ENCODE measurements at places on chromosomes 13 and 19.

GRCh38 chr19:2249010-2249866, at the start of gene AMH:
TSS of gene AMH (plus strand) at chr19:2249323. CDS start at chr19:2249333, 10 bp downstream.
- DNase-seq = no peak

DNA sequence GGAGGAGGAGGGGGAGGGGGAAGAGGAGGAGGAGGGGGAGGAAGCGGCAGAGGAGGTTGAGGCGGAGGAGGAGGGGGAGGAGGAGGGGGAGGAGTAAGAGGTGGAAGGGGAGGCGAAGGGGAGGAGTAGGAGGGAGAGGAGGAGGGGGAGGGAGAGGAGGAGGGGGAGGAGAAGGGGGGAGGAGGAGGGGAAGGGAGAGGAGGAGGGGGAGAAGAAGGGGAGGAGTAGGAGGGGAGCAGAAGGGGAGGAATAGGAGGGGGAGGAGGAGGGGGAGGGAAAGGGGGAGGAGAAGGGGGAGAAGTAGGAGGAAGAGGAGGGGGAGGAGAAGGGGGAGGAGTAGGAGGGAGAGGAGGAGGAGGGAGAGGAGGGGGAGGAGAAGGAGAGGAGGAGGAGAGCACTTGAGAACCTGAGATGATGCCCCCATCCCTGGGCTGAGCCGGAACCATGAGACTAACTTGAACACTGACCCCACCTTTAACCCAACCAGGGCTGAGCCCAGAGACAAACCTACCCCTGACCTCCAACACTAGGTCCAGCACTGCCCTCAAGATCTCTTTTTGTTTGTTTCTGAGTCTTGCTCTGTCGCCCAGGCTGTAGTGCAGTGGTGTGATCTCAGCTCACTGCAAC, 12.6 kb downstream of the ABCA7 start:
- DNase-seq = no peak

DNA sequence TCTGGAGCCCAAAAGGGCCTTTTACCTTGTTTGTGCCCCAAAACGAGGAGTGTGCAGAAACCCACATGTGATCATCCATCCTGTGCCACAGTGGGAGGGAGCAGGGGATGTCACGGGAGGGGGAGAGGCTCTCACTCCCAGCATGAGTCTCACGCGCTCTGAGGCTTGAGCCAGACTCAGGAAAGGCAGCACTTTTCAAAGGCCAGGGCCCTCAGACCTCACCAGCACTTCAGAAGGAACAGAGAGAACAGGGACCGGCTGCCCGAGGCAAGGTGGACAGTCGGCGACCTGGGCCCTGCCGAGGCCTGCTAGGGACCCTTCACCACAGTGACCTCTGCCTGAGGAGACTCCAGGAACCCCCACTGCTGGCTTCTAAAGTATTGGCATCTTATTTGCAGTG, 71.7 kb upstream of the WASF3 start:
- no peak for DNase-seq

DNA sequence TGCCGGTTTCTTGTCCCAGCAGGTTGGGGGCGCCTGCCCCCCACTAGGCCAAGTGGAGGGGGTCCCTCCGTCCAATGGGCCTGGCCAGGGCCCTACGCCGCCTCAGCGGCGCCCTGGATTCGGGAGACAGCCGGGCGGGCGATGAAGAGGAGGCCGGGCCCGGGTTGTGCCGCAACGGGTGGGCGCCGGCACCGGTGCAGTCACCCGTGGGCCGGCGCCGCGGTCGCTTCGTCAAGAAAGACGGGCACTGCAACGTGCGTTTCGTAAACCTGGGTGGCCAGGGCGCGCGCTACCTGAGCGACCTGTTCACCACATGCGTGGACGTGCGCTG, 6.2 kb downstream of the KCNJ14 start:
- no peak for DNase-seq

- DNase-seq = no peak
Observed at GRCh38 chr19:55297267-55297666, 13.5 kb downstream of the BRSK1 start.

DNA sequence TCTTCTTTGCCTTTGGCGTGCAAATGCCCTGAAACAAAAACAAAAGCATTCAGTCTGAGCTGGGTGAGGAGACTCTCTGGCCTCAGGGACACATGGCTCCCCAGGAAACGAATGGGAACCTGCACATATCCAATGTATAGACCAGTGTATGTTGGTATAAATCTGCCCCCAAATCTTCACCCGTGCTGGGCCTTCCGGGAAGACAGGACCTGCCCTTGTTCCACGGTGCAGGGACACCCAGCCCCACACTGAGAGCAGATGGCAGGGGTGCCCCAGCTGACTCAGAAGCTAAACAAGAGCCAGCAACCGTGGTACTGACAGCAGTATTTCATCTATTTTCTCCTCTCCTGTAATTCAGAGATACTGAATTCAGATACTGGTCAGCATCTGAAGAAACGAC, 42.4 kb downstream of the CARS2 start:
- no peak for DNase-seq

GRCh38 chr19:30049226-30049625, 107.2 kb downstream of the URI1 start:
- no peak for DNase-seq

GRCh38 chr13:110845520-110845919, 69.3 kb downstream of the ANKRD10 start:
- DNase-seq = no peak

- DNase-seq = no peak
Observed at GRCh38 chr19:33508431-33508830, 13.2 kb downstream of the PEPD start.

GRCh38 chr19:4454747-4455718, 2.6 kb downstream of the UBXN6 start:
- no peak for DNase-seq
